ENCODE measurements at places on chromosomes 16 and 17.
A peak's percentile ranks its signal among the peaks of the same experiment; 100 is the strongest.

DNA sequence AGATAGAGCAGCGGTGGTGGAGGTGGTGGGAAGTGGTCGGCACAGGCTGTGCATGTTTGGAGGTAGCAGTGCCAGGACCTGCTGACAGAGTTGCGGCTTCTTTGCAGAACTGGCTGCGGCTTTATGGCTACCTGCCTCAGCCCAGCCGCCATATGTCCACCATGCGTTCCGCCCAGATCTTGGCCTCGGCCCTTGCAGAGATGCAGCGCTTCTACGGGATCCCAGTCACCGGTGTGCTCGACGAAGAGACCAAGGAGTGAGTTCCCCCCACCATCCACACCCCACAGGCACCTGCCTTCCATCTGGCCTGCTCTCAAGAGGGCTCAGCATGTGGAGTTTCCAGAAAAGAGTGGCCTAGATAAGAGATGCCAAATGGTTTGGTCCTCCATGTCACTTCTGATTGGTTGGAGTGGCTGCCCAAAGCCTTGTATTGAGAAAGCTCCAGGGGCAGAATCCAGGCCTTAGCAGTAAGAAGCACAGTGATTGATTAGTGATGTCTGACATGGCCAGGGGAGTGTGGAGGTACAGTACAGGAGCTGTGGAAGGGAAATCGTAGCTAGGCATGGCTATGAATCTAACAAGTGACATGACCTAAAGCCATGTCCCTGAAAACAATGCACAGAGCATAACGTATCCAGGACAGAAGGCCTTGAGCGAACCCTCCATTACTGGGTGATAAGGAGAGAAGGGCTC lies 12.0 kb downstream of the MMP15 start:
- DNase-seq, result no peak

DNA sequence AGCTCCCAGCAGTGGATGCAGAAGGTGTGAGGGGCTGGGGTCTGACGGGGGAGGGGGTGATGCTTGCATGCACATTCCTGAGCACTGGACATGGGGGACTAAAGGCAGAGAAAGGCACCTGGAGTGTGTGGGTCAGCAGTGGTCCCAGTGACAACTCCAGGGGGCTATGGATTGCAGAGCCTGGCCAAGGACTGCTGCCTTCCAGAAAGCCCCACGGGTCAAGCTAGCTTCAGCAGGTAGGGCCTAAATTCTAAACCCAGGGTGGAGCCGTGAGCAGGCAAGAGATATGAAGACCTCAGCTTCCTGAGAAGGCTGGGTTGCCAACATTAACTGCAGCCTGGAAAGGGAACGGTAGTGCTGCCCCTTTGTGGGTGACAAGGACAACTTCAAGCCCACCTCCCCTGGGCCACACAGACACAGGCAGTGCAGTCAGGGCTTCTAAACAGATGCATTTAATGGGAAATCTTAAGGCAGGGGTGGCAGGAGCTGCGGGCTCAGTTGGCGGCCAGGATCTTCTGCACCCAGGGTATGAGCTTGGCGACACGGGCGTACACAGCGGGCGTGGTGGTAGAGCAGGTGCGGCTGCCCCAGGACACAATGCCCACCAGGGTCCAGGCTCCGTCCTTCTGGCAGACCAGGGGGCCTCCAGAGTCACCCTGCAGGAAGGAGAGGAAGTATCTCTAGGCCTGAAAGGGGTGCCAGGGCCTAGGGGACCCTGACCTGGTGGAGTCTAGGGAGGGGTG lies 3.1 kb downstream of the CTRB2 start:
- peak; percentile 61 for DNase-seq

GRCh38 chr16:55217392-55217791 lies 106.6 kb upstream of the IRX6 start:
- no peak for DNase-seq

DNA sequence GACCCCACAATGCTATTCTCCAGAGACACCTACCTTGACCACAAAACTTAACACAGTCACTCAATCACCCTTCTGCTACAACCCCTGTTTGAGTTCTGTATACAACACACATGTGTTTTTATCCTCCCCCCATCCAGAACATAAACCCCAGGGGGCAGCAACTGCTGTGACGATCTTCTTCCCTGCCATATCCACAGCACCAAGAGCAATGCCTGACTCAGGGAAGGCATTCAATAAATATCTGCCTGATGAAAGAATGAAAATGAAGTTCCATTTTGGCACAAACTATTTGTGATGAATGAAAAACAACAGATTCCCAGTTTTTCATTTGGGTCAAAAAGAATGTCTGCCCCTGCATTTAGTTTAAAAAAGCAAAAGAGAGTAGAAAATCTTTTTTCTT lies 27.0 kb downstream of the ASIC2 start:
- DNase-seq, result no peak

- peak; percentile 73 for DNase-seq
Observed at GRCh38 chr17:48131216-48131824, 23.8 kb downstream of the SNX11 start.

GRCh38 chr17:58020401-58020800 lies 13.4 kb upstream of the SRSF1 start:
- DNase-seq, result no peak

All from activated effector memory CD4-positive, alpha-beta T cell treated with anti-CD3 and anti-CD28 coated beads, Interleukin-2, amount 50 U/mL, for 16 hours (primary cell).